Endothelial cell (in vitro differentiated cells): ENCODE measurements at places on chromosomes 12 and 14.

DNA sequence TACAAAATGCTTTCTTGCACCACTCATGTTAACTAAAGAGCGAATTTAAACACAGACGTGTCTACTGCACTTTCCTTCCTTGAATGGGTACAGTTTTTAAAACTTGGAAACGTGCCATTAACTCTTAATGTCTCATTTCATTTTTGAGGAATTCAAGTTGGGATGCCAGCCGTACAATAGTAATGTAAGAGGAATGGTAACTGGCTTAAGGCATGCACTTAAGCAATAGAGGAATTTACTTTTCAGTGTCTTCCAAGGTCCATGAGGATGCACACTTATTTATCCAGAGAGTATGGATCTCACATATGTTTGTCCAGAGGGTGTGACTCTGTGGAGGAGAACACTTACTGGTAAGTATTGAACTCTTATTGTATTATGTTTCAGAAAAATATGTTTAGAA is 52.9 kb downstream of the PPP4R4 start:
- H3K4me3 ChIP-seq = no peak overlapping the region
- no peaks in the 10 kb centered on the region for H3K27me3 ChIP-seq
- peaks cover 21% of the 10 kb centered on the region for H3K4me1 ChIP-seq
- H3K27ac ChIP-seq = no peak overlapping the region
- DNase-seq = no peak

GRCh38 chr12:2322554-2323120 is 269.9 kb downstream of the CACNA1C start:
- no peak overlapping the region for H3K4me3 ChIP-seq
- peaks cover 5% of the 10 kb centered on the region for H3K27me3 ChIP-seq

- peaks cover 3% of the 10 kb centered on the region for H3K4me1 ChIP-seq
- no peak overlapping the region for H3K27ac ChIP-seq
- H3K36me3 ChIP-seq = peaks cover 46% of the 10 kb centered on the region
- DNase-seq = no peak
Observed at GRCh38 chr12:50725011-50725942, 38.6 kb upstream of the ATF1 start.

- H3K36me3 ChIP-seq = no peaks in the 10 kb centered on the region
- no peak overlapping the region for H3K27ac ChIP-seq
- peaks cover 3% of the 10 kb centered on the region for H3K27me3 ChIP-seq
- no peak overlapping the region for H3K4me3 ChIP-seq
- H3K4me1 ChIP-seq = peaks cover 42% of the 10 kb centered on the region
Observed at GRCh38 chr12:793037-793436, 40.7 kb downstream of the WNK1 start.

DNA sequence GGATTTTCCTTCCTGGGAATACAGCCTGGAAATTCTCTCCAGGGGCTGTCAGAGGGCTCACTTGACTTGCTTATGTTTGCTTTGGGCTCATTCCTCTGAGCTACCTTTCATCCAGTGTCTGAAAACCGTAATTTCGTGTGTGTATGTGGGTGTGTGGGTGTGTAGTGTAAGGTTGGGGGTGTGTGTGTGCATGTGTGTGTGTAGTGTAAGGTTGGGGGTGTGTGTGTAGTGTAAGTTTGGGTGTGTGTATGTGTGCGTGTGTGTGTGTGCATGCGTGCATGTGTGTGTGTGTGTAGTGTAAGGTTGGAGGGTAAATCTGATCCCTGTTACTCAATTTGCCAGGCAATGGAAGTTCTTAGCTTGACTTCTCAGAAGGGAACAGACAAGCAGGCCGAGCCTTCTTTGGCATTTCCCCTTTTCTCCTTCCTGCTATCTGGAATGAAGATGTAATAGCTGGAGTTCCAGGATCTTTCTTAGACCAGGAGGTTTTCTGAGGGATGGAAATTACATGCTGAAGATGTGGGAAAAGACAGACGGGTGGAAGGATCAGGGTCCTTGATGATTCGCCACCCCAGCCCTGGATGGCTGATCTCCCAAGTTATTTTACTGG is 15.5 kb upstream of the BEGAIN start:
- H3K27me3 ChIP-seq = peaks cover 4% of the 10 kb centered on the region
- no peaks in the 10 kb centered on the region for H3K36me3 ChIP-seq
- no peak for DNase-seq
- no peak overlapping the region for H3K4me3 ChIP-seq

DNA sequence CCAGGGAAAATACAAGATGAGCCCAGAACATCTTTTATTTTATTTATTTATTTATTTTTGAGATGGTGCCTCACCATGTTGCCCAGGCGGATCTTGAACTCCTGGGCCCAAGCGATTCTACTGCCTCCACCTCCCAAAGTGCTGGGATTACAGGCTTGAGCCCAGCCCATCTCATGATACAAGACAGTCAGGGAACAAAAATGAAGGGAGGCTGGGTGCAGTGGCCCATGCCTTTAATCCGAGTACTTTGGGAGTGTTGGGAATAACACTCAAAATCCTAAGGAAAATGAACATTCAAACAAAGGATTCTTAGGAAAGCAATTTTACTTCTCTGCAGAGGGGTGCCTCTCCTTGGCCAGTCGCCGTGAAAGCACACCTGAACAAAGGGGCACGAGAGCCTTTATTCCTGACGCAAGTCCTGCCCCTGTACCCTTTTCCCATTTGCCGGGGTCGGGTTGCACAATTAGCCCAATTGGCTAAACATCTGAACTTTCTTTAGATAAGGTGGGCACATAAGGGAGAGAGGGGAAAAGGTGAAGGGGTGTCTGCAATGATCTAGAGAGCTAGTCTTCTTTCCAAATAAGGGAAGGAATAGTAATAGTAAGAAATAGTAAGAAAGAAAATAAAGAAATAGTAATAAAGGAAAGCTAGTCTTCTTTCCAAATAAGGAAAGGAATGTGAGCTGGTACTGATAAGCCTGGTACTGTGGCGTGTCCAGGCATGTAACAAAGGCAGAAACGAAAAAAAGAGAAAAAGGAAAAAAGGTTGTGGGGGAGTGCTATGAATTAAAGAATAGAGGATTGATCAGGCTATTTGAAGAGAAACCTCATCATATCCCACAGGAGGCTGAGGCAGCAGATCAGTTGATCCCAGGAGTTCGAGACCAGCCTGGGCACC is 13.4 kb downstream of the NCAPD2 start:
- peak overlapping the region; percentile 38 for H3K4me3 ChIP-seq
- peaks cover 2% of the 10 kb centered on the region for H3K27me3 ChIP-seq
- no peak for DNase-seq
- peak overlapping the region; percentile 22 for H3K27ac ChIP-seq
- peaks cover 6% of the 10 kb centered on the region for H3K4me1 ChIP-seq

DNA sequence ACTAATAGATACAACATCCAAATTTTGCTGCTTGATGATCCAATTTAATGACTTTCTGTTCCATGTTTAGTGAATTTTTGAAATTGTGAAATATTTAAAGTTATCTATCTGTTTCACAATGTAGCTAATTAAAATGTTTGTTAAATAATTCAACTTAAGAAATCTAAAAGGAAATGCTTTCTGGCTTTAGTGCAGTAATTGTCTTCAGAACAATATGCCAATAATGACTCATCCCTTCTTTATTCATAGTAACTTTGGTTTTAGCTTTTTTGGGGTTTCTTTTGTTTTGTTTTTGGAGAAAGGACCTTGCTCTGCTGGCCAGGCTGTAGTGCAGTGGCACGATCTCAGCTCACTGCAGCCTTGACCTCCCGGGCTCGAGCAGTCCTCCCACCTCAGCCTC is 479.2 kb upstream of the RGS6 start:
- no peak for DNase-seq
- no peak overlapping the region for H3K27ac ChIP-seq
- peaks cover 6% of the 10 kb centered on the region for H3K4me1 ChIP-seq
- H3K27me3 ChIP-seq = no peaks in the 10 kb centered on the region

DNA sequence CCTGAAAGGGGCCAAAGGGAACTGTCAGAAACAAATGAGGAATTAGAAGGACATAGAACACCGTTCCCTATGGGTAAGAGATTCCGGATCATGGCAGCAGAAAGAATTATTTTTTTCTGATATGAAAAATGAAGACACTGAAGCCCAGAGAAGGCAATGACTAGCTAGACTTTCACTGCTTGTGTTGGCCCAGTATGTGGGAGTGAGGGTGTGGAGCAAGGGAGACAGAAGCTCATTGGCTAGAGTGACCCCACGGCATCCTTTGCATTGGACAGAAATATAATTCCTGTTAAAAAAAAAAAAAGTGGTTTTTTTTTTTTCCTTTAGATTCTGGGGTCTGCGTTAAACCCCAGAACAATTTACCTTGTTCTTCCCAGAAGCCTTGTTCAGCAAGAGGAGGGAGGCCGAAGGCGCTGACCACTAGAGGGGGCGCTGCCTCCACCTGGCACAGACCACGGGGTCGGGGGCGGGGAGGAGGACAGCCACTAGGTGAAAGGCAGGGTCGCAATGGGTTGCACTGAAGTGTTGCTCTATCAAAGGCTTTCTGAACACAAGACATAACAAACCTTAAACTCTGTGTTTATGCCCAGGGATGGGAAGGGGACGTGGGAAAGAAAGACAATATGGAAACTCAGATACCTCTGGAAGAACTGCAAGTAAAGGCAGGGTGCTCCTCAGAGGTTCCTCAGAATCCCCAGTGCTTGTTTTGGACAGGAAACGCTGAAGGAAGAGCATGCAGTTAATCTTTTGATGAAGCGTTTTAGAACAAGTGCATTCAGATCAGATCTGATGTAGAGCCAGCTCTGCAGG is 156.8 kb downstream of the KCNA5 start:
- DNase-seq = peak; percentile 90
- H3K27me3 ChIP-seq = peaks cover 7% of the 10 kb centered on the region
- H3K4me3 ChIP-seq = no peak overlapping the region

- no peak overlapping the region for H3K4me3 ChIP-seq
- no peaks in the 10 kb centered on the region for H3K36me3 ChIP-seq
- H3K27me3 ChIP-seq = peaks cover 5% of the 10 kb centered on the region
- H3K27ac ChIP-seq = no peak overlapping the region
- no peak for DNase-seq
Observed at GRCh38 chr14:93955850-93956481, 20.4 kb downstream of the ASB2 start.

DNA sequence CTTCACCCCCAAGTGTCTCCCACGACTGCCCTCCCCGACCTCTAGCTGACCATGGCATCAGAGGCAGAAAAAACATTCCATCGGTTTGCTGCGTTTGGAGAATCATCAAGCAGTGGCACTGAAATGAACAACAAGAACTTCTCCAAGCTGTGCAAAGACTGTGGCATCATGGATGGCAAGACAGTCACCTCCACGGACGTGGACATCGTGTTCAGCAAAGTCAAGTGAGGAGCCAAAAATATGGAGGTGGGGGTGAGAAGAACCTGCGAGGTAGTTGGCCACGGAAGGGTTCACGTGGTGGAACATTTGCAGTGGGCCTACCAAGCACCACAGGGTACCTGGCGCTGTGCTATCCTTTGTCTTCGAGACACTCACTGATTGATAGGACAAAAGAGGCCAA is 514 bp downstream of the TPPP2 start:
- H3K36me3 ChIP-seq = no peaks in the 10 kb centered on the region
- H3K27ac ChIP-seq = no peak overlapping the region
- peaks cover 23% of the 10 kb centered on the region for H3K27me3 ChIP-seq
- peaks cover 4% of the 10 kb centered on the region for H3K4me1 ChIP-seq

DNA sequence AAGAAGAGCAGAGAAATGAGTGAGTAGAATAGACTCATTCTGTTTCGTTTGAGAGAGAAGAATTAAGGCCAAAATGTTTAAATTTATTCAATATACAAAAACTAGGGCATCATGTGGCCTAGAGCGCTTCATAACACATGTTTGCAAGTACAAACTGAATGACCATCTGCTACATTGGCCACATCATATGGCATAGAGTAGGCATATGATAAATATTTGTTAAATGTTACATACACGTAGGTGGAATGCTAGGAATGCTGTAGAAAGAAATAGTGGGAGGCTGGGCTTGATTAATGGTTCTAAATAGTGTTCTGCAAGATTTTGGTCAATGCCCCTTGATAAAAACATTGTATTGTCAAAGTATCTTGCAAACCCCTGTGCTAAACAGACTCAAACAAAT is 10.8 kb downstream of the MGP start:
- H3K4me3 ChIP-seq = no peak overlapping the region
- H3K27ac ChIP-seq = no peak overlapping the region
- H3K4me1 ChIP-seq = peaks cover 16% of the 10 kb centered on the region
- H3K27me3 ChIP-seq = no peaks in the 10 kb centered on the region
- DNase-seq = no peak

DNA sequence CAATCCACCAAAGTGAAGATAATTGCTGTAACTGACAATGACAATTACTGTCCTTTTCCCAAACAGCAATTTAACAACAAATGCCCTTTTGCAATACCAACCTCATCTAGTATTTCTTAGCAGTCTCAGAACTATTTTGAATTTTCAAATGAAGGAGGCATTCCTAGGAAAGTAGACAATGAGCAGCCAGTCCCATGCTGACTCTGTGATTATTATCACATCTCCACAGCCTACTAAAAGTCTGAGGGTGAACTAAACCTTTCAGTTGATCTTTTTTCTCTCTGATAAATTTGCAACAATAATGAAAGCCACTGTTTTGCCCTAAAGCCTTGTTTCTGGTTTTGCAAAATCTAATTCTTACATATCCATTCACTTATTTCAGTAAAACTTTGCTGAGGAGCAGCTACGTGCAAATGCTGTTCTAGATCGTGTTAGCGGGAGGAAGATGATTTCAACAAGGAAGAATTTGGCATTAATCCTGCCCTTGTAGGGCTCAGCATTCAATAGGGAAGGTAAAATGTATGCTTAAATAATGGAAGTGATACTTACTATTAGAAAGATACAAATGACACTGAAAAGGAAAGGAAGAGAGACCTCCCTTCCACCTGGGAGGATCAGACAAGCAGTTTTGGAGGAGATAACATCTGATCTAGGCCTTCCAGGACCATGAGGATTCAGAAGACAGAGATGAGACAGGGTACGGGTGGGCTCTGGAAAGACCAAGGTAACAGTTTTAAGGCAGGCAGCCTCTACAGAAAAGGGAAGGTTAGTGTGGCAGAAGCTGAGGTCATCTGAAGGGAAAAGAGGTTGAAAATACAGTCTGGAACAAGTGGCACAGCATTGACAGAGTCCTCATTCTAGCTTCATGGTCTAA is 47.4 kb downstream of the SLC38A1 start:
- peak overlapping the region; percentile 79 for H3K27ac ChIP-seq
- DNase-seq = no peak
- no peaks in the 10 kb centered on the region for H3K27me3 ChIP-seq
- peaks cover 60% of the 10 kb centered on the region for H3K4me1 ChIP-seq

GRCh38 chr12:115956659-115957058 is 320.8 kb downstream of the MED13L start:
- peaks cover 1% of the 10 kb centered on the region for H3K27me3 ChIP-seq
- no peak overlapping the region for H3K27ac ChIP-seq

GRCh38 chr12:105670672-105671071 is 340.2 kb downstream of the C12orf75 start:
- no peak overlapping the region for H3K27ac ChIP-seq
- H3K4me3 ChIP-seq = no peak overlapping the region
- DNase-seq = no peak
- no peaks in the 10 kb centered on the region for H3K36me3 ChIP-seq

DNA sequence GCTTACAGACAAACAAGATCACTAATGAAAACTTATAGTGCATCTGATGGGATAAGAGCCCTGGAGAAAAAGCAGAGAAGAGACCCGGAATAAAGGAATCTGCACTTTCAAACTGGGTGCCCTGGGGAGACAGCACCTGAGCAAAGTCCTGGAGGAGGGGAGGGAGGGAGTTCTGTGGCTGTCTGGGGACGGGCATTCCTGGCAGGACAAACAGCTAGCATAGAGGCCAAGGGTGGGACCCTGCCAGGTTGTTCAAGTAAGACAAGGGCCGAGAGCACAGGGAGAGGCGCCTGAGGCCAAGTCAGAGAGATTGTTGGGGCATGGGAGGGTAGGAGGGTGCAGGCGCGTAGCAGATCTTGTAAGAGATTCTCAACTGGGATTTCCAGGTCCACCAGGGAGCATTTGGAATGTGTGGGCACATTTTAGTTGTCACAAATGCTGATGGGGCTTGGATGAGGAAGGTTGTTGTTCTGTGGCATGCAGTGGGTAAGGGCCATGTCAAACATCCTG is 14.2 kb downstream of the IQSEC3 start:
- H3K4me1 ChIP-seq = peaks cover 7% of the 10 kb centered on the region
- no peak overlapping the region for H3K27ac ChIP-seq
- no peak overlapping the region for H3K4me3 ChIP-seq
- DNase-seq = no peak
- H3K27me3 ChIP-seq = peaks cover 7% of the 10 kb centered on the region
